DMS79 (cell line): ENCODE measurements at places on chromosomes 5 and 9.

DNA sequence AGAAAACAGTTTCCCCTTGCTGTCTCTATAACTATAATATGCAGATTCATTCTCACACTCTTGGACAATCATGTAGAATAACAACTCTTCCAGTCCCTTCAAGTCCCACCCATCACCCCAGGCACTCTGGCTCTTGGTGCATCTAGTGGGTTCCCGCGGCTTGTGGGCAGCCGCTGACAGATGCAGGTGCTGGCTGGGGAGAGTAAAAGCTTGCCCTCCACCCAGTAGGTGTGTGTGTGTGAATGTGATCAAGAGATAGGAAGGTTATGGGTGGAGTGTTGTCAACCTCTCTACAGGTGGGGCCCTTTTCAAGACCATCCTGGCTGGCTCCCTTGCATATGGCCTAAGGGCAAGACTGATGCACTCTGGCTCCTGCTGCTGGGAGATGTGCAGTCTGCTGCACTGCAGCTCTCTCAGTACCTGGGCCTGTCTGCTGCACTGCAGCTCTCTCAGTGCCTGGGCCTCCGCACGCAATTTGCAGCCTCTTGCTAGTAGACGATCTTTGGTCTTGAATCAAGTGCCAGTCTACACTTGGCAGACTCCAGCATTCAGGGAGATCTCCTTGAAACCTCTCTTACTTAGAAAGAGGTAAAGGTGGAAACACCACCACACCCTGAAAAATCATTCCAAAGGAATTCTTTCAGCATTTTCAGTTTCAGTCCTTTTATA is 189.7 kb upstream of the GDNF start:
- no peak for DNase-seq

GRCh38 chr9:78210841-78211301 is 25.0 kb upstream of the CEP78 start:
- DNase-seq = no peak

GRCh38 chr5:178375348-178375747 is 142.7 kb upstream of the PHYKPL start:
- DNase-seq = no peak

DNA sequence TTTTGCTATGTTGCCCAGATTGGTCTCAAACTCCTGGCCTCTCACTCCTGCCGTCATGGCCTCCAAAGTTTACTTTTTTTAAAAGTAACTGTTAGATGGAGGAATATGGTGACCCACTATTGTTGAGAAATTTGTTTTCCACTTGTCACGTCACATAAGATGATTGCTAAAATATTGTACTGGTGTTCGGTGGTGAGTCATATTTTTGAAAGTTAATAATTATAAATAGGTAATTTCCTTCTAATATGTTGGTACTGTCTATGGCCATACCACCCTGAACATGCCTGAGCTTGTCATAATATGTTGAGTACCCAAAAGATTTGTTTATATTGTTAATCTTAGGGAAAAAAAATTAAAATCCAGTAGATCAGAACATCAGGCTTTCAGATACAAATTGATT is 22.6 kb downstream of the RMI1 start:
- DNase-seq = no peak

DNA sequence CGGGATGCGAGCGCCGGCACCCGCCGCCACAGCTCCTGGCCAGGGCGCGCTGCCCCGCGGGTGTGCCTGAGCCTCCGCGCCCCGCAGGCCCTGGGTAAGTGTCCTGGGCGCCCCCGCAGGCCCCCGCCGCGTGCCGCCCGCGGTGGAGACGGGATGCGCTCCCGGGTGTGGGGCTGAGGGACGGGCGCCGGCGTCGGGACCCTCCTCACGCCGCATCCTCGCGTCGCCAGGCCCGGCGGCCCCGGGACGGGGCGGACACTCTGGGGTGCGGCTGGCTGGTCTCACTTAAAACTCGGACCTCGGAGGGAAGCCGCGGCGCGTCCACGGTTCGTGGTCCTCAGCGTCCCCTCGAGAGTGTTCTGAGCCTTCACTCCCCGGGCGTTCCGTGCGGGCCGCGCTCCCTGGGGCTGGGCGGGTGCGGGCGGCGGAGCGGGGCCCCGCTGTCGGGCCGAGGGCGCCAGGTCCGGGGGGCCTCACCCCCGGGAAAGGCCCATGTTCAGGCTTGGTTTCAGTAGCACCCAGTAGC is 275 bp downstream of the AHRR start:
- DNase-seq = no peak

DNA sequence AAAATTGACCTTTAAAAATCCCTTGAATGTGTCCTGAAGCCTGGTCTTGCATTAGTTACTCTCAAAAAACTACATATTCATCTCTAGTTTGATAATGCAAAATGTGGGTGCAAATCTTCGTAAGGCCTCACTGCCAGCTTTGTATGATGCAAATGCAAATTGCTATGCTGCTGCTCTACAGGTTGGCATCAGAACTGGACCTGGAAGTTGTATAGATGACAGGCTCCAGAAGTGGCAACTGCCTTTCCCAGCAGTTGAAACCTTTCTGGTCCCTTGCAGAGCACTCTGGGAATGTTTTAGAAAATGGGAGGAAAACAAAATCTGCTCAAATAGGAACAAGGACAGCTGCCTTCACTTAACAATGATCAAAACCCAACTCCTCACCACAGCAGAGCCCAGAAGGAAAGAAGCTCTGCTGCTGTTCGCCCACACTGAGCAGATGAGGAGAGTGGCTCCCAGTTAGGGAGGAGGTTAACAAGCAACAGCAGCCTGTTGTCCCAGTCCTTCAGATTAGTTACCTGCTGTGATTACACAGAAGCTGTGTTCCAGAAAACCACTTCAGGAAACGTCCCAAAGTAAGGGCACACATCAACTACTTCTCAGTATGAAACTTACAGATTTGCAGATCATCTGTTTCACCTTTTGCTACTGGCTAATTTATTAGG is 93.5 kb downstream of the PLPP1 start:
- DNase-seq = no peak

GRCh38 chr9:5843794-5844471 is 11.0 kb upstream of the ERMP1 start:
- DNase-seq = no peak
